Sigmoid colon (tissue), 7 donors: ENCODE measurements at places on chromosomes 5 and 9. TPM values are rescaled to one million over a fixed set of nuclear protein-coding genes. Genes with fewer than 3 reads are reported as not detected.

The IFNA2 gene
- total RNA-seq = not detected

The PCDHGC5 gene
- 2.1 TPM for total RNA-seq

The GZMA gene
- total RNA-seq = not detected

- DNase-seq = no peak
- H3K4me3 ChIP-seq = peak overlapping the region; percentile 81
- no peaks in the 10 kb centered on the region for H3K36me3 ChIP-seq
- H3K27ac ChIP-seq = peak overlapping the region; percentile 94
These were observed 1.2 kb upstream of the RNF38 start for GRCh38 chr9:36401164-36401740.

DNA sequence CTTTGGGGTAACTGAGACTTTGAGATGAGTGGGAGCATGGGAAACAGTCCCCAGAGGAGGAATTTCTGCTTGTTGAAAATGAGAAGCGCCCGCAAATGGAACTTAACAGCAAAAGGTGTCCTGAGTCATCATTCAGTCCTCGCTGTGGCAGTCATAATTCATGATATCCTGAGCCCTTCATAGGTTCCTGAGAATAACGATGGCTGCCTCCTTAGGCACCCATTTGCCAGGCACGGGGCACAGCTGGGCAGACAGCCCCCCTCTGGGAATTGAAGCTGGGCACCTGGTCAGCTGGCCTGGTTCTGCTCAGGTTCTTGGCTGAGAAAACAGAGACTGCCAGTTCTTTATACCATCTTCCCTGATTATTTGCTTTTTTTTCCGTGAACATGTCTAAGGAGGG lies 69.8 kb upstream of the EGFLAM start:
- no peak overlapping the region for H3K4me3 ChIP-seq
- no peaks in the 10 kb centered on the region for H3K27me3 ChIP-seq
- H3K27ac ChIP-seq = peak overlapping the region; percentile 7
- DNase-seq = no peak
- H3K36me3 ChIP-seq = no peaks in the 10 kb centered on the region

- H3K27me3 ChIP-seq = no peaks in the 10 kb centered on the region
- H3K4me3 ChIP-seq = no peak overlapping the region
- H3K4me1 ChIP-seq = peaks cover 12% of the 10 kb centered on the region
- DNase-seq = no peak
- H3K27ac ChIP-seq = no peak overlapping the region
These were observed 222.5 kb upstream of the DAPK1 start for GRCh38 chr9:87275047-87275725.

DNA sequence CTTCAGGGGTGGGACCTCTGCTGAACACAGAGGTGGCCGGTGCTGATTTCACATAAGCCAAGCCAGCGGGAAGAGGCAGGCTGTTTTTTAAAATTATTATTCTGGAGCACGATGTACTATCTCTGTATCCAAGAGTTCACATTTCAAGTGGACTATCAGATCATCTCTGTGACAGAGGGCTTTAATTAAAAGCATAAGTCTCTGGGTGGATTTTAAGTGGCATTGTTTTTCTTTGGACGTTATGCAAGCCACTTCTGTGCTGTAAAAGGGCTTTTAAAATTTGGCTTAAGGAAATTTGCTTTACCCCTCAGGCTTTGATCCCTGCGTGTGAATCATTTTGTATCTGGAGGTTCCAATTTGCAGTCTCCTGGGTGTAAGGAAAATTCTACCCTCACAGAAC lies 124.7 kb downstream of the PALM2AKAP2 start:
- H3K36me3 ChIP-seq = no peaks in the 10 kb centered on the region
- no peaks in the 10 kb centered on the region for H3K27me3 ChIP-seq
- H3K4me1 ChIP-seq = no peaks in the 10 kb centered on the region
- H3K4me3 ChIP-seq = no peak overlapping the region
- H3K27ac ChIP-seq = no peak overlapping the region

DNA sequence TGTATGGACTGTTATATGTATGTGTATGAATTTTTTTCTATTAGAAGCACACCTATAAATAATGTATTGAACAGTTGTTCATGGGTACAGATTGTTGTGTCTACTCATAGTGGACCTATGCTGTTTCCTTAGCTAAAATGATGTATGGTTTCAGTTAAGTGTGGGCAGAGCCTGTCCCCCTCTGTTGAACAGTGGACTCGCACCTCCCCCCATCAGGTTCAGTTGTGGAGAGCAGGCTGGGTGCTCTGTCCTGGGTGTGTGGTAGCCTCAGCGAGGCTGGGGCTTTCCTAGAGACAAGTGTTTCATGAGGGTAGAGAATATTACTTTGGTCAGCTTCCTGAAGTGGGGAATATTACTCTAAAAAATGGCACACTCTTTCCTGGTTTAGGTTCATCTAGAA lies 47.4 kb upstream of the LRRTM2 start:
- H3K4me1 ChIP-seq = no peaks in the 10 kb centered on the region
- DNase-seq = no peak
- no peak overlapping the region for H3K27ac ChIP-seq
- no peak overlapping the region for H3K4me3 ChIP-seq
- peaks cover 31% of the 10 kb centered on the region for H3K36me3 ChIP-seq

- H3K4me3 ChIP-seq = no peak overlapping the region
- no peaks in the 10 kb centered on the region for H3K36me3 ChIP-seq
- H3K4me1 ChIP-seq = no peaks in the 10 kb centered on the region
- no peaks in the 10 kb centered on the region for H3K27me3 ChIP-seq
These were observed 30.4 kb downstream of the MVB12B start for GRCh38 chr9:126357074-126357473.

DNA sequence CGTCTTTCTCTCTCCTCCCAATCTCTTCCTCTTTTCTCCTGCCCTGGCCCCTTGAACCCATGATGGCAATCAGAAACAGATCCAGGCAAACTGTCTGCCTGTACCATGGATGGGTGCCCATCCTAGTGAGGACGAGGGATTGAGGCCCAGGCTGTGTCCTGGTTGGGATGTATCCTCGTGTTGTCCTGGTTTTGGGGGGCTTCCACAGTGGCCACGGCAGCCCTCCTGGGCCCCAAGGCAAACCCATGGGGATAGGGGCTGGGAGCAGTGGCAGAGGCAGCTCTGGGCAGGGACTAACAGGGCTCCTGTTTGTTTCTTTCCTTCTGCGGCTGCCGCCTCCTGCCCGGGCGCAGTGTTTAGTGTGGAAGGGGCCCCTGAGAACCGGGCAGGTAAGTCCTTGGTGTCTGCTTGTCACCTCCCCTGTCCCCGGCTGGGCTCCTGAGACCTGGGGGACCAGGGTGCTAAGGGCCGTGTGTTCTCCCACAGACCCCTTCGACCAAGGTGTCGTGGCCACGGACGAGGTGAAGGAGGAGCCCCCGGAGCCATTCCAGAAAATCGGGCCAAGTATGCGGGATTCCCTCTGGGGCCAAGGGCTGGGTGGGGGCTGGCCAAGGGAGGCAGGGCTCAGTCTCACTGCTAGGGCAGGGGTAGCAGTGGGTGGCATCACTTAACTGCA lies 70.0 kb downstream of the AMBP start:
- no peaks in the 10 kb centered on the region for H3K4me1 ChIP-seq
- no peaks in the 10 kb centered on the region for H3K36me3 ChIP-seq
- H3K4me3 ChIP-seq = no peak overlapping the region
- H3K27ac ChIP-seq = no peak overlapping the region

DNA sequence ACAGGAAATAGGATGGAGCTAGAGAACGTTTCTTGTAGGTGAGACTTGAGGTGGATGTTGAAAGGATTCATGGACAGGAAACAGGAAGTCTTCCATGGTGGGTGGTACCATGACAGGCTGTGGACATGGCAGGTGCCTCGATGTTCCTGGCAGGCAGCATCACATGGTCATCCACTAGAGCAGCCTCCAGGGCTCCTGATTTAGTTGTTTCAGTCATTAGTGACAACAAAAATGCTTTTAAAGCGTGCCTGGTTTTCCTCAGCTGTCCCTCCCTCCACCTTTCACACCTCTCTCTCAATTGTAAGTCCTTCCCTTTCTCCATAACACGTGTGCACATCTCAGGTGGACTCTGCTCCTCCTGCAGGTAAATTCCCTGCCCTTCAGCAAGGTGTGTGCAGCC lies 25.2 kb upstream of the ASPN start:
- H3K4me1 ChIP-seq = peaks cover 58% of the 10 kb centered on the region
- DNase-seq = no peak
- peak overlapping the region; percentile 72 for H3K27ac ChIP-seq
- H3K27me3 ChIP-seq = no peaks in the 10 kb centered on the region

- H3K27ac ChIP-seq = no peak overlapping the region
- H3K4me1 ChIP-seq = peaks cover 14% of the 10 kb centered on the region
- H3K4me3 ChIP-seq = no peak overlapping the region
- peaks cover 68% of the 10 kb centered on the region for H3K27me3 ChIP-seq
- no peak for DNase-seq
- H3K36me3 ChIP-seq = no peaks in the 10 kb centered on the region
These were observed 6.5 kb downstream of the NTNG2 start for GRCh38 chr9:132168347-132168746.

DNA sequence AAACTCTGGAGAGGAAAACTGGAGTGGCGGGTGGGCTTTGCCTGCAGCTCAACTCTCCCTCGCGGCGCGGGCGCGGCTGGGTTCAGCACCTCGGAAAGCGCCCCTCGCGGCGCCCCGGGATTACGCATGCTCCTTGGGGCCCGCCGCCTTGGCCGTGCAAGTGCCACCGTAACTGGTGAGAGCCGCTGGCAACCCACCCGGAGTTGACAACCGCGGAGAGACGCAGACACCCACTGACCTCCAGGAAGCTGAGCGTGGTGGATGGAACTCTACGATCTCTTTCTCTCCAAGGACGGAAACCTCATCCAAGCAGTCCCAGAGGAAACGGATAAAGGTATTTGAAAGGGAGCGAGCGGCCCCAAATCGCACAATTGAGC lies 194 bp upstream of the RXFP3 start:
- no peak overlapping the region for H3K27ac ChIP-seq
- peaks cover 39% of the 10 kb centered on the region for H3K27me3 ChIP-seq
- peaks cover 17% of the 10 kb centered on the region for H3K4me1 ChIP-seq
- DNase-seq = no peak
- H3K4me3 ChIP-seq = peak overlapping the region; percentile 29
- no peaks in the 10 kb centered on the region for H3K36me3 ChIP-seq

- H3K27me3 ChIP-seq = no peaks in the 10 kb centered on the region
- no peaks in the 10 kb centered on the region for H3K36me3 ChIP-seq
- no peak for DNase-seq
- H3K27ac ChIP-seq = no peak overlapping the region
- H3K4me3 ChIP-seq = no peak overlapping the region
These were observed 589.7 kb downstream of the ANXA1 start for GRCh38 chr9:73741316-73741715.

DNA sequence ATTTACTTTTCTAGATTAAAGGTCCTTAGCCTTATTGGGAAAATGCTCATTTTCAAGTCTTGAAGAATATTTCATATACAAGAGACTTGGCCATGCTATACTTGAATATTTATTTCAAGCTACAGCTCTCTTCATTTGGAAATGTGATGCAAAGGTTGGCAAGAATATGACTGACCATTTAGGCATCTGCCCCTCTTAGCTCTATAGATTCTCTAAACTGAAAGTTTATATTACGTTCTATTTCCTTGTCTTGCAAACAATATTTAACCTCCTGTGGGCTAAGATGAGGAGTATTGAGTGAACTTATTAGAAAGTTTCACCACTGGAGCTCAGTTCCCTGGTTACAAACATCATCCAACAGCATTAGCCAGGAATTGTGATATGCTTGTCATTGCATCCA lies 593.1 kb downstream of the MAT2B start:
- no peaks in the 10 kb centered on the region for H3K27me3 ChIP-seq
- H3K27ac ChIP-seq = no peak overlapping the region
- no peaks in the 10 kb centered on the region for H3K36me3 ChIP-seq
- DNase-seq = no peak
- H3K4me3 ChIP-seq = no peak overlapping the region

GRCh38 chr9:93118863-93119702 lies 15.0 kb downstream of the NINJ1 start:
- DNase-seq = peak; percentile 64
- H3K4me3 ChIP-seq = no peak overlapping the region
- H3K4me1 ChIP-seq = peaks cover 23% of the 10 kb centered on the region
- H3K27me3 ChIP-seq = no peaks in the 10 kb centered on the region
- H3K27ac ChIP-seq = peak overlapping the region; percentile 76
- no peaks in the 10 kb centered on the region for H3K36me3 ChIP-seq

GRCh38 chr9:68726489-68726888 lies 21.4 kb downstream of the PIP5K1B start:
- DNase-seq = no peak
- no peaks in the 10 kb centered on the region for H3K36me3 ChIP-seq
- H3K4me3 ChIP-seq = no peak overlapping the region
- no peaks in the 10 kb centered on the region for H3K4me1 ChIP-seq

GRCh38 chr5:141681695-141682641 lies at the start of gene ARAP3:
Gene ARAP3 (minus strand): TSS chr5:141682230. CDS start chr5:141680486, 1,744 bp downstream.
- no peaks in the 10 kb centered on the region for H3K4me1 ChIP-seq
- DNase-seq = peak; percentile 90
- H3K27ac ChIP-seq = peak within 1 kb of the TSS; percentile 63
- H3K36me3 ChIP-seq = no peaks in the 10 kb centered on the region
- H3K27me3 ChIP-seq = no peaks in the 10 kb centered on the region
- H3K4me3 ChIP-seq = peak within 1 kb of the TSS; percentile 62

- no peaks in the 10 kb centered on the region for H3K27me3 ChIP-seq
- peaks cover 15% of the 10 kb centered on the region for H3K36me3 ChIP-seq
- DNase-seq = no peak
- peak overlapping the region; percentile 38 for H3K27ac ChIP-seq
- peaks cover 27% of the 10 kb centered on the region for H3K4me1 ChIP-seq
- H3K4me3 ChIP-seq = no peak overlapping the region
These were observed 6.4 kb downstream of the ARRDC1 start for GRCh38 chr9:137611623-137612609.

DNA sequence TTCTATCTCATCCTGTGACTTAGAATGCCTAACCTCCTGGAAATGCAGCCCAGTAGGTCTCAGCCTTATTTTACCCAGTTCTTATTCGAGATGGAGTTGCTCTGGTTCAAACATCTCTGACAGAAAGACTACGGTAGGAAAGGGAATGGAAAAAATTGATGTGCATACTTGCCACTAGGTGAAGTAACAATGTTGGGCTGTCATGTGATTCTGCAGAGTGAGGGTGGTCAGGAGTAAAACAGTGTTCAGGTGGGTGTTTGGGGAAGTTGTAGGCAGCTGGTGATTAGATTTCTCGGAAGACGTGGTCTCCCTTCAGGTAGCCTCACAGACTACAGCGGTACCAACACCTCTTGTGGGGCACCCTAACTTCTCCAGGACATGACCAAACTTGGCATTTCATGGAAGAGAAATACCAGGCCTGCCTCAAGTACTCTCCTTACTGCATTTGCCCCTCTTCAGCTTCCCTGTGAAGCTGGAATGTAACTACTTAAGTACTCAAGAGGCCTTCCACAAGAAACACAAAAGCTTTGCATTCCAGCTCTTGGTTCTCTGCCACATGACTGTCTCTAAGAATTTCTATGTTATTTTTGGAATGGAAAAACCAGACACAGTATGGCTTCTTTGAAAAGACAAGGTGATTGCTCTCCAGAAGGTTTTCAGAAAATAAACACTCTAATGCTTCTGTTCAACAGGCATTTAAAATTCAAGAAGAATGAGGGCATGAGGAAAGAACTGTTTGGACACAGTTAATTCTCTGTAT lies 17.4 kb upstream of the ENTREP1 start:
- peak overlapping the region; percentile 11 for H3K27ac ChIP-seq
- H3K27me3 ChIP-seq = no peaks in the 10 kb centered on the region
- no peak overlapping the region for H3K4me3 ChIP-seq
- peaks cover 13% of the 10 kb centered on the region for H3K4me1 ChIP-seq
- no peak for DNase-seq
- no peaks in the 10 kb centered on the region for H3K36me3 ChIP-seq
